CD4-positive, alpha-beta T cell (primary cell): ENCODE measurements at places on chromosomes 5 and 9.

GRCh38 chr9:78261403-78262001 is 25.6 kb downstream of the CEP78 start:
- peak; percentile 44 for DNase-seq

- no peak for DNase-seq
Measured at GRCh38 chr9:91942201-91942600, 7.8 kb downstream of the ROR2 start.

- no peak for DNase-seq
Measured at GRCh38 chr9:116072046-116072445, 81.5 kb upstream of the PAPPA start.

GRCh38 chr9:136711751-136712689 is at the start of gene DIPK1B:
TSS of gene DIPK1B (plus strand) at chr9:136712572. CDS start at chr9:136712666, 94 bp downstream.
- no peak for DNase-seq

DNA sequence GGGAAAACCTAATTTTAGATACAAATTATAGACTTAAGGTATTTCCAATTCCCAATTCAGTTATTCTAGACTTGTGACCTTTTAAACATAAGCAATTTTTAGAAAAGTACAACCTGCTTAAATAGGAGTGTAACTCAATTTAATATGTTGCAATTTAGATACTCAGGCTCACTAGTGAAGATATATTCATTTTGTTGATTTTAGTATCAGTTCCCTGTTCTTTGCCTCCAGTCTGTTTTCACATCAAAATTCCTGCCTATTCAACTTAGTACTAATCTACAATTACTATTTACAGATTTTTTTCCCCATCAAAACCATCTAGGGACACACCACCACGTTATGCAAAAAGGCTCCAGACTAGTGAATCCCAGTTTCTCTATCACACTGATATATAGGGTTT is 30.4 kb downstream of the PWWP2A start:
- DNase-seq: no peak

- DNase-seq: no peak
Measured at GRCh38 chr9:104227108-104227507, 133.0 kb downstream of the SMC2 start.

DNA sequence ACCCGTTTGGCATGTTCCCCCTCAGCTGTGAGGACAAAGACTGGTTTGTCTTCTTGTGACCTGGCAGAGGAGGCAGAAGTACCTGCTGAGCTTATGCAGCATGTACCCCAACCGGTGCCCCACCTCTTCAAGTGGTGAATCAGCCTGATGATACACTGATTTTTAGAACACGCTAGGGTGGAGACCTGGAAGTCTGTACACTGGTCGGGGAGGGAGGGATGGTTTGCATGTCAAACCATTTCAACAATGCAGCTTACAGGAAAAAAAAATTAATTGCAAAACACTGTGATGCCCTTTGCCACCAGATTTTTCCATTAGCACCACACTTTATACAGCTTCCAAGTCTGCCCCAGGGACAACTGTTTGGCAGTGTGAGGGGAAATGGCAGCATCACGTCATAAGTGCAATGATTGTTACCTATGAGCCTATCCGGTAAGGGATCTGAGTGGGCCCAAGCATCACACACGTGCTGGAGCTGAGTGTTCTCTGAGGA is 155.1 kb upstream of the DMRT1 start:
- DNase-seq: no peak

- DNase-seq: no peak
Measured at GRCh38 chr5:159680095-159680494, 236.2 kb upstream of the ADRA1B start.

DNA sequence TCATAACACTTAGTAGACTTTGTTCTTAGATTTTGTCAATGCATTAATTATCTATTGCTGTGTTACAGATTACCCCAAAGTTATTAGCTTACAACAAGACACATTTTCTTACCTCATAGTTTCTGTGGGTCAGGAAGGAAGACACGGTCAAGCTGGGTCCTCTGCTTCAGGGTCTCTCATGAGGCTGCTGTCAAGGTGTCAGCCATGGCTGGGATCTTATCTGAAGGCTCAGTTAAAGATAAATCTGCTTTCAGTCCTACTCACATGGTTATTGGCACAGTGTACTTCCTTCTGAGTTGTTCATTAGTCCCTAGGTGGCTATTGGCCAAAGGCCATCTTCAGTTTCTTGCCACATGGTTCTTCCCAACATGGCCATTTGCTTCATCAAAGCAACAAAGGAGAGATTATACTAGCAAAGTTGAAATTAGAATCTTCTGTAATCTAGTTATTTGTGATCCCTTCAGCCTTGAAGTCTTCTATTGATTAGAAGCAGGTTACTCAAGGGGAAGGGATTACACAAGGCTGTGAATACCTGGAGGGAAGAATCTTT is 25.2 kb downstream of the TDRD7 start:
- DNase-seq: no peak

GRCh38 chr5:179786861-179787260 is 6.9 kb upstream of the LTC4S start:
- DNase-seq: no peak

- DNase-seq: no peak
Measured at GRCh38 chr9:35856206-35856605, 14.0 kb downstream of the OR13J1 start.

DNA sequence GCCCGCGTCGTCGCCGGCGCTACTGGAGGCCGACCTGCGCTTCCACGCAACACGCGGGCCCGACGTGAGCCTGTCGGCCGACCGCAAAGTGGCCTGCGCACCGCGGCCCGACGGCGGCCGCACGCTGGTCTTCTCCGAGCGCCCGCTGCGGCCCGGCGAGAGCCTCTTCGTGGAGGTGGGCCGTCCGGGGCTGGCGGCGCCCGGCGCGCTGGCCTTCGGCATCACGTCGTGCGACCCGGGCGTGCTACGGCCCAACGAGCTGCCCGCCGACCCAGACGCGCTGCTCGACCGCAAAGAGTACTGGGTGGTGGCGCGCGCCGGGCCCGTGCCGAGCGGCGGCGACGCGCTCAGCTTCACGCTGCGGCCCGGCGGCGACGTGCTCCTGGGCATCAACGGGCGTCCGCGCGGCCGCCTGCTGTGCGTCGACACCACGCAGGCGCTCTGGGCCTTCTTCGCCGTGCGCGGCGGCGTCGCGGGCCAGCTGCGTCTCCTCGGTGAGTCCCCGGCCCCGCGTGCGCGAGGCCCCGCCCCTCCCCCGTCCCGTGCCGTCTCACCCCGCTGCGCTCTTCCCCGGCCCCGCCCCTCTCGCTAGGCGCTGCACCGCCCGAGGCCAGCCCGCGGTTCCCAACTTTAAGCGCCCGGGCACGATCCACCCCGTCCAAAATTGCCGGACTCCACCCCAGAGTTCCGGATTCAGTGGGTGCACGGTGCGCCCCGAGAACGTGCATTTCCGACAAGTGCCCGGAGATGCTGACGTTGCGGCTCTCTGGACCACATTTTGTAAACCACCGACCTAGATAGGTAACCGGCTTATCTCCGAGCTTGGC is 42.8 kb downstream of the NEURL1B start:
- DNase-seq: peak; percentile 45

DNA sequence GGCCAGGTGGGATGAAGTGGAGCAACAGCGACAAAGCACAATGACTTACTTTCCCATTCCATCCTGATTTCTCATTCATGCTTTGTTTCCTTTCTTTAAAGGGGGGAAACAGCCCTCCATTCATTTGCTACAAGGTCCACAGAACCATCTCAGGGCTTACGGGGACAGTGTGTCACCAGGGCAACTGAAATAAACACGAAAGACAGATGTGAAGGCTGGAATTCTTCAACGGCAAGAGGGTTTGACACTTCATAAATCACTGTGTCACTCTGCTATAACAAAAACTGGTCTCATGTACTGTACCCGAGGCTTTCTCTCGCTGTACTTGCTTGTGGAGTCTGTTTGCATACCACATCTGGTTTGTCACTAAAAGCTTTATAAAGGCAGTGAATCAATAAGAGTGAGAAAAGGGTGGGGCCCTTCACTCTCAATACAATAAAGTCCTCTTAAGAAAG is 150.8 kb downstream of the EFNA5 start:
- no peak for DNase-seq

- no peak for DNase-seq
Measured at GRCh38 chr5:109691996-109692395, 2.3 kb downstream of the MAN2A1 start.

DNA sequence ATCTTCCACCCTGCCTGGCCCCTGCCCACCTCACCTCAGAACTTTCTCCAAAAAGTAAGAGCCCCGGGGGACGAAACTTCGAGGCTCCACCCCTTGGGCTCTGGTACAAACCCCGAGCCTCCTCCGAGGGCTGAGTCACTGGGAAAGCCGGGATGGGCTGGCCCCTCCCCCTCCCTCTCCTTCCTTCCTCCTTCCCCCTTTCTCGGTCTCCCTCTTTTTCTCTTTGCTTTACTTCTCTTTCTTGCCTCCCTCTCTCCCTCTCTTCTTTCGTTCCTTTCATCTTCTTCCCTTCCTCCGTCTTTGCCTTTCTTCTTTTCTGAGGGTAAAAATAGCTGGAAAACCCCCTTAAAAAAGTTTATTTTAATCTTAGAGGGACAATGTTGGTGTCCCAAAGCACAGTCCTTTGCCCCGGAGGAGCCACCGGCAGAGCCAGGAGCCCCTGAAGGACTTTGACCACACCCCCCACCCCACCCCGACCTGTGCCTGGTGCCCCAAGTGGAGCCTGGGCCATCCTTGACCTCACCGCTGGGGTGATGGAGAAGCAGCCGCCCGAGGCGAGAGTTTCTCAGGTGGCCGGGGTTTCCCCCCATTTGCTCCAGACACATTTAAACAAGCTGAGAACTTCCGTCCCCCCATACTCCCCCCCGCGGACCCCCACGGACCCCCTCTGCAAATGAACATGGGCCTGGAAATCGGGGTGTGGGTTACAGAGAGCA is 5.7 kb upstream of the NOTCH1 start:
- DNase-seq: peak; percentile 55

GRCh38 chr5:62326302-62326701 is 20.3 kb downstream of the KIF2A start:
- DNase-seq: no peak

GRCh38 chr5:33937707-33938506 is 1.7 kb downstream of the RXFP3 start:
- DNase-seq: no peak

GRCh38 chr9:137049544-137050449 is 3.8 kb upstream of the NPDC1 start:
- peak; percentile 76 for DNase-seq

GRCh38 chr9:110109333-110110092 is 98.4 kb downstream of the C9orf152 start:
- no peak for DNase-seq

GRCh38 chr5:18483451-18483850 is 849.2 kb downstream of the TAF11L14 start:
- DNase-seq: no peak

GRCh38 chr5:33857037-33857436 is 34.8 kb downstream of the ADAMTS12 start:
- no peak for DNase-seq

DNA sequence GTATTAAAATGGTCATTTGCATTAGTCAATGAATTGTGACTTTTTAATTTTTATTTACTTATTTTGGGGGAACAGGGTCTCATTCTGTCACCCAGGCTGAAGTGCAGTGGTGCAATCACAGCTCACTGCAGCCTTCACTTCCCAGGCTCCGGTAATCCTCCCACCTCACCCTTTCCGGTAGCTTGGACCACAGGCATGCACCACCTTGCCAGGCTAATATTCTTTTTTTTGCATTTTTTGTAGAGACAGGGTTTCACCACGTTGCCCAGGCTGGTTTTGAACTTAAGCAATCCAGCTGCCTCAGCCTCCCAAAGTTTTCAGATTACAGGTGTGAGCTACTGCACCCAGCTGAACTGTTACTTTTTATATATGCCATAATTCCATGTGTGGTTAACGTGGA is 143.4 kb downstream of the FBXL17 start:
- DNase-seq: no peak

DNA sequence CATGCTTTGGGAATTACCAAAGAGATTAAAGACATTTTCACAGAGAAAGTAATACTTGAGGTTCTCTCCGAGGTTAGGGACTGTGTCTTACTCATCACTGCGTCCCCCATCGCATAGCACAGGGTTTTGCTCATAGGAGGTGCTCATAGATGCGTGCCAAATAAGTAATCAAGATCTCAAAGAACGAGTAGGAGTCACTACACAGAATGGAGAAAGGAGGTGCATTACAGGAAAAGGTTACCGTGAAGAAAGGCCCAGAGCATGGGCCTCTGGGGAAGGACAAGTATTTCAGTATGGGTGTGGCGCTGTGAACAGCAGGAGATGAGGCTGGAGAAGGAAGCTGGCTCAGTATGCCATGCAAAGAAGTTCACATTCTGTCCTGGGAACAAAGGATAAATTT is 182.4 kb downstream of the ACTL7B start:
- DNase-seq: no peak

GRCh38 chr9:89529243-89530035 is 31.5 kb upstream of the SEMA4D start:
- no peak for DNase-seq

DNA sequence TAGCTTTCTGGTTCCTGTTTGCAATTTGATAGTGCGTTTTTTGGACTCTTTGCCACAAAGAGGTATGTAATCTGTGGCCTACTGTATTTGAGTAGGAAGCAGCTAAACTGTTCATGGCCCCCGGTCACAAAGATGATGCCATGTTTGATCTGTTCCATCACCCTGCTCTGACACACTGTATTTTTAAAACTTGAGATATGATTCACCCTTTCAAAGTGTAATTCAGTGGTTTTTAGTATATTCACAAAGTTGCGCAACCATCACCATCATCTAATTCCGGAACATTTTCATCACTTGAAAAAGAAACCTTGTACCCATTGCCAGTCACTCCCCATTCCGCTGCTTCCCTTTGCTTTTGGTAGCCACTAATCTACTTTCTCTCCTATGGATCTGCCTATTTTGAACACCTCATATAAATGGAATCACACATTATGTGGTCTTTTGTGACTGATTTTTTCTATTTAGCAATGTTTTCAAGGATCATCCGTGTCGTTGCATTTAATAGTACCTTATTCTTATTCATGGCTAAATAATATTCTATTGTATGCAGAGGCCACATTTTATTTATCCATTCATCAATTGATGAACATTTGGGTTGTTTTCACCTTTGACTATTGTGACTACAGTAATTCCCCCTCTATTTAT is 141.6 kb downstream of the NR3C1 start:
- DNase-seq: no peak

DNA sequence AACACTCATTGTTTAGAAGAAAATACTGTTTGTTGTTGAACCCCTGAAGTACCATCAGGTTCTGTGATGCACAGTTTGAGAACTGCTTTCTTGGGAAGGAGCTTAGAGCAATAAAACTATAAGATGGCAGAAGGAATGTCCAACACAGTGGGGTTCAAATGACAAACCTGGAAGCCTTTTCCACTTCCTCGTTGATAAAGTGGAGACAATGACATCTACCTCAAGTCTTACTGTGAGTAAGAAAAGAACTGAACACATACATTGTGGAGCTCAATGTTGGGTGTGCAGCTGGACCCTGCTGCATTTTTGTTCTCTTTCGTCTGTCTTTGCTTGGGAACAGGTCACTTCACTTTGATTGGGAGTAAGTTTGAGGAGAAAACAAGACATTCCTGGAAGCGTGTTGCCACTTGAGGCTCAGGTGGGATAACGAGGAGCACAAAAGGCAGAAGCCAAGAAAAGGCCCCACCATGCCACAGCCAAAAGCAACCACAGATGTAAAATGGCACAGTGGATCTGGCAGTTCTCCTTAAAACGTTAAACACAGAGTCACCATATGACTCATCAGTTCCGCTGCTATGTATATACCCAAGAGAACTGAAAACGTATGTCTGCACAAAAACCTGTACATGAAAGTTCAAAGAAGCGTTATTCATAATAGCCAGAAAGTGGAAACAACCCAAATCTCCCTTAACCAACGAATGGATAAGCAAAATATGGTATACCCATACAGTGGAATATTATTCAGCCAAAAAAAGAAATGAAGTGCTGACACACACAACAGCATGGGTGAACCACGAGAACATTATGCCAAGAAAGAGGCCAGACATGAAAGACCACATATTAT is 42.9 kb upstream of the SUB1 start:
- DNase-seq: no peak
